ENCODE measurements at places on chromosomes 13 and 19.

- DNase-seq, result no peak
Observed at GRCh38 chr19:58474291-58474996, 1.7 kb upstream of the ZNF446 start.

GRCh38 chr13:80011448-80012212, 329.3 kb downstream of the SPRY2 start:
- DNase-seq, result no peak

DNA sequence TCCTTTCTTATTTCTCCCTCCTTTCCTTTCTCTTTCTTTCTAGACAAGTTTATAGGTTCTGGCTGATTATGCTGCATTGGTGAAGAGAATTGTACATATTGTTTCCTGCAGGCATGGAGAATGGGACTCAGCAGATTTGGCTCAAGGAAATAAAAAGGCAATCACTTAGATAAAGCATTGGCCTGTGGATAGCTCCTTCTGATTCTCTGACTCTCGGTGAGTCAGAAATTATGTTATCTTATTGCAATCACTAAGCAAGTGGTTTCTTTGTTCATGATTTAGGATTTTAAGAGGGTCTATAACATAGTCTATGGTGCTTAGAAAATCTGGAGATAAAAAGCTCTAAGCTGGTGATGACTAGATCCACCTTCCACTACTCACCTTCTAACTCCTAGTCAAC, 54.0 kb upstream of the POSTN start:
- no peak for DNase-seq

DNA sequence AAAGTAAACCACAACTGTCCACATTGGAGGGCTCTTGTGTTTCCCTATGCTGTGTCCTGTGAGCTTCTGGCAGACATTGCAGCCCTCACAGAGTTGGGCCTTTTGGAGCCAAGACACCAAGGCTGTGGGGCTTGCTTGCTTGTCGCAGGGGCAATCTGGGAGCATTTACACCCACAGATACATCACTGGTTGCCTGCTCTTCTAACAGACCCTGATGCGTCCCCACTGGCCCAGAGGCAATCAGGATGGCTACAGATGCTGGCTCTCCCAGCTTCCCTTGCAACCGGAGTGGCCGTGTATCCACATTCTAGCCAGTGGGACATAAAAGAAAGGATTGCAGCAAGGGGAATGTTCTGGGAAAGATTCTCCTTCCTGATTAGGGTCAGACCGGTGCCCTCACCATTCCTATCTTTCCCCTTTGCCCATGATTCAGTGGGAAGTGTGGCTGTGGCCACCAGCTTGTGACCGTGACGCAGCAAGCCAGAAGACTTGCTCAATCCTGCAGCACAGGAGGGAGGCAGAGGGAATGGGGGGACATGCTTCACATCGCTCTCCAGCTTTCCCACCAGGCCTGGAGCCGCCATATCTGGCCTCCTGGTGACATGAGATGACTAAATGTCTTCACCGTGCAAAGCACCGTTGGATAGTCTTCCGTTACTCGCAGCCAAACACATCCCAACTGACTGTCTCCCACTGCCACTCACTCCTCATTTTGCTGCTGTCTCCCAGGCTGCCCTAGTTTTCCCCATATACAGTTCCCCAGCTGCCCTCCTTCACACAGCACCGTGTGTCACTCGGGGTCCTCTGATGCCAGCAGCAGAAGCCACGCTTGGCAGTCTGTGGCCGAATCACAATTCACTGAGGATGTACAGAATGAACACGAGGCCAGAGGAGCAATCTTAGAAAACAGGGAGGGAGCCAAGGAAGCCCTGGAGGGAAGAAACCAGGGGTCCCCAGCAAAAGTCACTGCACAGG, 151.0 kb downstream of the DPF1 start:
- no peak for DNase-seq

GRCh38 chr13:95874286-95874685, 178.9 kb downstream of the UGGT2 start:
- no peak for DNase-seq

DNA sequence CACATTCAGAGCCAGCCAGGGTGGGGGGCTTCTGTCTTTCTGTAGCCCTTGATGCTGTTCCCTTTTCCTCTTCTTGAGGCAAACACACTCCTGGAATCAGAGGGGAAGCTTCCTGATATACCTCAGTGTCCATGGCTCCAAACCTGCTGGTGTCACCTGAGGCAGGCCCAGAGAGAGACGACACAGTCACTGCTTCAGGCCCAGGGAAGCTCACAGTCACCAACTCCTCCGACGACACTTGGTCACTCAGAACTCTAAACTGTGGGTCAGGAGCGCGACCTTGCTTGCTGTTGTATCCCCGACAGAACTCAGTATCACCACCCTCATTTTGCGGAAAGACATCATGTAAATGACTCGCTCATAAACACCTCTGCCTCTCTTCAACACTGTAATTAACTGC, 1.1 kb downstream of the ATP13A1 start:
- DNase-seq, result no peak

DNA sequence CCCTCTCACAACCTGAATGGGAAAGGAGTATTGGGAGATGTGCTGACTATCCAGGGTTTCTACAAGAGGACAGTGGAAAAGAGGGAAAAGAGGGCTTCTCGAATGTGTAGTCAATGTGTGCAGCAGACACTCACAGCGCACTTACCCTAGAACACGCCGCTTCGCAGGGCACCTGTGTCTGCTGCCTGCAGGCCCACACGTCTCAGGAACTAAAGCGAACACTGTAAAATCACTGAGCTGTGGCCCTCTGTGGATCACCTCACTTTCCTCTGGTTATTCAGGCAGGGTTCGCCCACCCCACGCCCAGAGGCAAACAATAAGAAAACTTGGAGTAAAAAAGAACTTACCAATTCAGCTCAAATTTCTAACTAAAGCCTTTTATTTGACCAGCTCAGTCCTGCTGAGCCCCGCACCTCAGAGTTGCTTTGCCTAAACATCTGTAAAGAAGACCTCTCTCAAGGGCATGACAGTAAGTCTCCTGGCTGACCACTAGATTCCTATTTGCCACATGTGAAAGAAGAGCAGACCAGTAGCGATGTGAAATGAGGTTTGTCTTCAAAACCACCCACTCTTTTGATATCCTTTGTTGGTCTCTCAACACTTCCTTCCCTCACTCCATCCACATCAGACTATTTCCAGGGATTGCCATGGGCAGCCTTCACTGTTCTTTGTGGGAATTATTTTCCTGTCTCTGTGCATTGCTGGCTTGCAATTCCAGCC, 19.3 kb upstream of the DOCK9 start:
- no peak for DNase-seq

- no peak for DNase-seq
Observed at GRCh38 chr13:39110518-39111097, 72.4 kb downstream of the NHLRC3 start.

DNA sequence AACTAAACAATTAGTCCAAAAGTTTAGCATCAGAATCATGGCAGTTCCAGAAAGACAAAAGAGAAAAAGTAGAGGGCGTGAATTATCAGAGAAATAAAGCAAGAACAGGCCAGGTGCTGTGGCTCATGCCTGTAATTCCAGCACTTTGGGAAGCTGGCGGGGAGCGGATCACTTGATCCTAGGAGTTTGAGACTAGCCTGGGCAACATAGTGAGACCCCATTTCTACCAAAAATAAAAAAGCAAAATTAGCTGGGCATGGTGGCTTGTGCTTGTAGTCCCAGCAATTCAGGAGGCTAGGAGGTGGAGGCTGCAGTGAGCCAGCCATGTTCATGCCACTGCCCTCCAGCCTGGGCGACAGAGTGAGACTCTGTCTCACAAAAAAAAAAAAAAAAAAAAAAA, 18.4 kb downstream of the ARL11 start:
- no peak for DNase-seq

DNA sequence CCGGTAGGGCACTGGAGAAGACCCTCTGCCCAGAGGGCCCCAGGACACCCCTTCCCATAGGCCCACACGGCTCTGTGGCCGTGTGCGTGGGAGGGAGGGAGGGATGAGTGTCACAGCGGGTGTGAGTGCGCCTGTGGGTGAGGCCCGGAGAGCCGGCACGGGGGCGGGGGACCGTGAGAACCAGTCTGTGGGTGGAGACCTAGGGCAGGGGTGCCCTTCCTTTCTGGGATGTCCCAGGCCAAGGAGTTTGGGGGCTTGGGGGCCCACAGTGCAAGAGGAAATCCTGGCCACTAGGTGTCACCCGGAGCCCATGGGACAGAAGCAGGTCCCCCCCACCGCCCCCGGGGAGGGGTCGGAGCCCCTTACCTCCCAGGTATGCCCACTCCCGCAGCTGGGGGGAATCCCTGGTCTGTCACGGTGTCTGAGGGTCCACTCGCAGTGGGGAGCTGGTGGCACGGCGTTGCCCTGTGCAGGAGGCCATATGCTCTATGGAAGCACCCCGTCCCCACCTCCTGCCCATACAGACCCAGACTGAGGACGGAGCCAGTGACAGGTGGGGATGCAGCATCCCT, 16.0 kb upstream of the SLC7A10 start:
- DNase-seq, result no peak

GRCh38 chr13:88592105-88592504, 920.9 kb downstream of the SLITRK5 start:
- DNase-seq, result no peak

GRCh38 chr13:76331943-76332712, 554.1 kb downstream of the KCTD12 start:
- no peak for DNase-seq

DNA sequence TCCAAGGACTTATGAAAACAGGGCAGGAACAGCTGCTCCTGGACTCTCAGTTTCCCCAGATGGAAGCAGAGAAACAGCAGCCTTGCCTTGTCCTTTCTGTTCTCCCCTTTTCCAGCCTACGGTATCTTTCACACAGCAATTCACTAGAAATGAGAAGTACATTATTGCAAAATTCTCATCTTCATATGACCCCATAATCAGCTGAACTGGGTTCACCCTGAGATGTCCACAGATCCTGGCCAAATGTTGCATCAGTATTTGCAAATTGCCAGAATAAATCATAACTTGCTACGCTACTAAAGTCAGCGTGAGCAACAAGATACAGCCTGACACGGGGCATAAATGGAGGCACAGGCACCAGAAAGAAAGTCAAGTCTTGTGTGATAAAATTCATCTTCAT, 16.1 kb downstream of the VSTM1 start:
- no peak for DNase-seq

DNA sequence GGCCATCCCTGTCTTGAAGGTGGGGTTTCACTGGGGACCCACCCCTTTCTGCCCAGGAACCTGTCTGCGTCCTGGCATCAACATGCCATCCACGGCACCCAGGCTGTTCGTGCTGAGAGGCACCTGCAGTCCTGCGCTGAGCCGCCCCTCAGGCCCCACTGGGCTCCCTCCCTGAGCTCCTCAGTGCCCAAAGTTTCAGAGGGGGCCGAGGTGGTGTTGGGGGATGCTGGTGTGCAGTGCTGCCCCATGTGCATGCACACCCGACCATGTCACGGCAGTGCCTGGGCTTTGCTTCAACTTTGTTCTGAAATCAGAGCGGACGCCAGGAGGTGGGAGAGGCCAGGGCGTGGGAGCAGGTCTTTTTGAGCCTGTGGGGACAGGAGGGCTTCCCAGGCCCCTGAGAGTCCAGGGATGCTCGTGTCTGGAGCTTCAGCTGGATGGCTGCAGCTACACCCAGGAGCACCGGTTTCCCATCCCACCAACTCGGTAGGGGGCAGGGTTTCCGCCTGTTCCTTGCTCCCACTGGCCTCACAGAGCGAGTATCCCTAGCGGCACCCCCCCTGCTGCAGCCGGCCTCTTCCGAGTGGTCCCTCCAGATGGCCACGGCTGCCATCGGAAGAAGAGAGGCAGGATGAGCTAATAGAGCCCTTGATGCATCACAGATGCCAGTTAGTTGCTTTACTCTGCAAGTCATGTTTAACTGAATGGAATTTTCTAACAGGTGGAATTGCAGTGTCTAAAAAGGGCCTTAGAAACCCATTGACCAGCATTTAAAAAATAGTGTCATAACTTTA, 44.0 kb downstream of the WDFY2 start:
- DNase-seq, result no peak

DNA sequence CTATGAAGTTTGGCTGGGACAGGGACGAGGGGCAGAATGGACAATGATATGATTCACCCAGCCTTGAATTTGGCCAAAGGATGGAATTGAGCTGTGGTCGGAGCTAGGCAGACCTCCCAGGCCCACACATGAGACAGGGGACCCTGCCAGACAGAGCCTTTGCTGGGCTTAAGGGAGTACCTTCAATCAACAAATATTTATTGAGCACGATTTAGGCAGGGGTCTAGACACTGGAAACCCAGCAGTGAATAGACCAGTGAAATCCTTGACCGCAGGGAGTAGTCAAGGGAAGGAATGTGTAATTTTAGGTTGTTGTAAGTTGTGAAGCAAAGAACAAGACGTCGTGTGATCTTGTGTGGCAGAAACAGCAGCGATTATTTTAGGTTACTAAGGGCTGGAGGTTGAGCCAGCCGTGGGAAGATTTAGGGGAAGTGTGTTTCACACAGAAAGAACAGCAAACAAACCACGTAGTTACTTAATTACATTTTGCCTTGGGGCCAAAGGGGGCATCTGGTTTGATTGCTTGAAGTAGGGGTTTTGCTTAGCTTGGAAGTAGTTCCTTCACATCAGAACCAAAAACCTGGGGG, 16.9 kb upstream of the AP1M2 start:
- peak; percentile 86 for DNase-seq

DNA sequence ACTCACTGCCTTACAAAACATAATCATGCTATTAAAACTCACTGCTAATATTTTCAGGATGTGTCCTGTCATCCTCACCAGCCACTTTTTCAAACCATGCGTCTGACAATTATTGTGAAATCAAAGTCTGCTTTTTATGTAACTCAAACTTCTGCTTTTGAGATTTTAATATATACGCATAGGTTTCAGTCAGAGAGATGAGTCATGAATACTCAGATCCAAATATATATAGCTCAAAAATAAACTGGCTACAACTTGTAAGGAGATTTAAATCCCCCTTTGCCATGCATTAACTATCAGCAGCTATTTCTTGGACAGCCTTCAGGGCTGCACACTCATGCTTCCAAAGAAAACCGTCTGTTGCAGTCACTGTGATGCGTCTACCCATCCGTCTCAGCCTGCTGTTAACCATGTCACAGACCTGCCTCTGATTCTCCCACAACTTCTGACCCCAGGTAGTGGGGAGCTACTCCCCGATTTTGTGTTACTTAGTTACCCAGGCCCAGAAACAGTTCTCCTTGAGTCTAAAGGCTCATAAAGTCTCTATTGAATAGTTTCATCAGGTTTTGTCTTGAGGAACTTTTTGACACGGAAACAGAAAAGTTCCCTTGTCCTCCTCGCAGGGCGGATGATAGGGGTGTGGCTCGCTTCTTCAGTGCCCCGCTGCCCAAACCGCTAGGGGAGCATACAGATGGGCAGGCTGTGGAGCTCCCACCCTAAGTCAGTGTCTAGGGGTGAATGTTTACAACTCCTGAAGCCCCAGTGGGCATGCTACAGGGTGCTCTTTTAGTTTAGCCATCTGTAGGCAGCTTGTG, 33.8 kb upstream of the SGCG start:
- DNase-seq, result peak; percentile 46
